Aorta (tissue), 5 donors: ENCODE measurements at places on chromosomes 4 and X. TPM values are rescaled to one million over a fixed set of nuclear protein-coding genes. Genes with fewer than 3 reads are reported as not detected.

The TBC1D8B gene
- polyA plus RNA-seq: 4.5 TPM

The SLC25A5 gene
- 155 TPM for polyA plus RNA-seq

The MTNR1A gene
- polyA plus RNA-seq: not detected

The SPATA4 gene
- polyA plus RNA-seq: not detected

The HSFX3 gene
- polyA plus RNA-seq: 0.38 TPM

The ARHGEF38 gene
- 0.75 TPM for polyA plus RNA-seq

The DGKK gene
- polyA plus RNA-seq: not detected
